ENCODE measurements at places on chromosomes 5 and 9.

DNA sequence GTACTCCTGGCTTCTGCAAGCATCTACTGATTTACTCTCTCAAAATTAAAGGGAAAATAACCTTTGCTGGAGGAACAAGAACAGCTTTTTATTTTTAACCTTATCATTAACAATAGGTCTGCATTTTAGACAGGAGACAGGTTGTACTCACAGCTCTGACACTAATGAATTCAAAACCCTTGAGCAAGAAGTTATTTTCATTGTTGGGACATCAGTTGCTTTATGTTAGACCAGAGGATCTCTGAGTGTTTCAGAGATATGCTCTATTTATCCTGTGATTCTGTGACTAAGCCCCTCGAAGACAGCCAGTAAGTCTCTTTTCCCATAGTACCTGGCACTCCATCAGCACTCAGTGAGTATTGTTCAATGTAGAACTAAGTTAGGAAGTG lies 190.2 kb upstream of the PCSK5 start:
- no peak for DNase-seq

DNA sequence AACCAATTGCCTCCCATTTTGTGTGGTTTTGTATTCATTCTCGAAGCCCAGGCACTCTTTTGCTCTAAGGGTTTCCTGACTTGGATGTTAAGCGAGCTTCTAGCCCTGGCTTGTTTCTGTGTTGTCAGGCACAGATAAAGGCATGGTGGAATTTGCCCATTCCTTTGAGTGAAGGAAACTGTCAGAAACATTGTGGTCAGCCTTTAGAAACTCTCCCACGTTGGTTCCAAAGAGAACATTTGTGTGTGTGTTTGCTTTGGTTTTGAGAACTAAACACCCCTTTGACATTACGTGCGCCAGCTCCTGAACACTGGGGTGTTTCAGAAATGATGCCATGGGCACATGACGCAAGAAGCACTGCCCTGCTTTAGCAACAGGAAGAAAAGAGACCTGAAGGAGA lies 320.9 kb downstream of the NTRK2 start:
- no peak for DNase-seq

- DNase-seq, result no peak
Observed at GRCh38 chr5:22044229-22044628, 808.9 kb downstream of the CDH12 start.

DNA sequence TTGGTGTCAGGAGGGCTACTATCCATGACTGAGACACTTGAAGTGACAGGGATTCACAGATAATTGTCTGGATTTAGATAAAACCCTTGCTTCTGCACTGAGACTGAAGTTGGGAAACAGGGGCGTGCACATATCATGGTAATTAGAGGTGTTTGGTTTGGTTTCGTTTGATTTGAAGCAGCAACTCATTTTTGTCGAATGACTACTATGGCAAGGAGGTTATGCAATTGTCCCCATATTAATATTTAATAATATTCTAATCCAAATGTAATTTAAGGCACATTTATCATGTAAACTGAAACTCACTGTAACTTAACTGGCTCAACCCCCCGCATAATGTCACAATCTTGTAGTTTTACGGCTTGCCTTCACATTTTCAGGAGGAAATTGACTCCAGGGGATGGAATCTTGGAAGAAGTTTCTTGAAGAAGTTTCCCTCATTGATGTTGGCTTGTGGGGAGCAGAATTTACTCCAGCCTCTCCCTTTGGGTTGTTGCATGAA lies 12.5 kb downstream of the ZNF366 start:
- DNase-seq, result no peak

GRCh38 chr9:38149647-38150046 lies 80.6 kb upstream of the SHB start:
- no peak for DNase-seq

Measured in Panc1 (cell line).